ENCODE measurements at places on chromosomes 7 and 10.

DNA sequence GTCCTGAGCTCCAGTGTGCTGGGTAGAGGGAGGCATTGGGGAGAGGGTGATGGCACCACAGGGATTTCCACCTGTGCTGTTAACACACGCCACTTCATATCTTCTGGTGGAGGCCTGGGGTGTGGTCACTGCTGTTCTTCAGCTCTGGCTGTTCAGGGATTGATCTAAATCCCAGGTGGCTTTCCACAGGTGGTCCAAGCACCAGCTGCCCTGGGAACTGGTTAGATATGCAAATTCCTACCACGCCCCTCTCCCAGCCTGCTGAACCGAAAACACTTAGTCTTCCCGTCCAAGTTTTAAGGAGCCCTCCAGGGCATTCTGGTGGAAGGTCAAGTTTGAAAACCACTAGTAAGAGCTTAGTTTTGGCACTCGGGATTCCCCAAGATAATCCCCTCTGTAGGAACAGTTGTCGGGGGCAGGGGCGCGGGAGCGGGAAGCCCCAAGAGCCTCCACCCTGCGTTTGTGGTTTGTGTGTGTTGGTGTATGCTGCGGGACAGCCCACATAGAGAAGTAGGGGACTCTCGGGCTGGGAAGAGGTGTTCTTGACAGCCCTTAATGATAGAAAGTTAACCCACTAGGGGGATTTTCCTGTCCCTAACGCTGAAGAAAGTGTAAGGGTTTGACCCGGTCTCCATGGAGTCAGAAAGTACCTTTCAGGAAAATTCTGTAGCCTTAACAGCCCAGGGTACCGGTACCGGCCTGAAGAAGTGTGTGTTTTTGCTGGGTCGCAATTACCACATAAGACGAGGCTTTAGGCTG is 5.1 kb downstream of the DEPP1 start:
- peak; percentile 34 for DNase-seq

GRCh38 chr7:15686295-15686956 is at the start of gene MEOX2:
Gene MEOX2 (minus strand): TSS chr7:15686683. CDS start chr7:15686402, 281 bp downstream.
- no peak for DNase-seq

- DNase-seq: no peak
Measured at GRCh38 chr10:33781606-33782395, 447.3 kb upstream of the NRP1 start.

- DNase-seq: no peak
Measured at GRCh38 chr10:121058082-121058481, 206.9 kb downstream of the WDR11 start.

- DNase-seq: no peak
Measured at GRCh38 chr7:107966711-107967110, 36.2 kb downstream of the LAMB1 start.

- DNase-seq: no peak
Measured at GRCh38 chr7:115024276-115024675, 102.4 kb downstream of the MDFIC start.

DNA sequence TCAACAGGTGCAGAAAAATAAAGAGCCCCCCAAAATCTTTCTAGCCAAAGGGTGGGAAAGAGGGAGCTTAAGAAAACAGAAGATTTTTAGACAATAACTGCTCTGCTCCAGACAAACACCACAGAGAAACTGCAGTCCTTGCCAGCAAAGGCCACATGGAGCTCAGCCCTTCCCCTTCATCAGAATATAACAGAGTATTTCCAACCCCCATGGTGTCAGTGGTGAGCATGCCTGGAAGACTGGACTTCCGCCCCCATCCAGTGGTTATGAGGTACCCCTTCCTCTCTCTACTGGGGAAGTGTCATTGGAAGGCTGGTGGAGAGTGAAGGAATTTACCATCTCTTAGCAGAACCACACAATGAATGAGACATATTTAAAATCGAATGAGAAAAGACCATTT is 1007.3 kb upstream of the CELF2 start:
- DNase-seq: no peak

- no peak for DNase-seq
Measured at GRCh38 chr10:26457088-26457487, 18.9 kb downstream of the APBB1IP start.

DNA sequence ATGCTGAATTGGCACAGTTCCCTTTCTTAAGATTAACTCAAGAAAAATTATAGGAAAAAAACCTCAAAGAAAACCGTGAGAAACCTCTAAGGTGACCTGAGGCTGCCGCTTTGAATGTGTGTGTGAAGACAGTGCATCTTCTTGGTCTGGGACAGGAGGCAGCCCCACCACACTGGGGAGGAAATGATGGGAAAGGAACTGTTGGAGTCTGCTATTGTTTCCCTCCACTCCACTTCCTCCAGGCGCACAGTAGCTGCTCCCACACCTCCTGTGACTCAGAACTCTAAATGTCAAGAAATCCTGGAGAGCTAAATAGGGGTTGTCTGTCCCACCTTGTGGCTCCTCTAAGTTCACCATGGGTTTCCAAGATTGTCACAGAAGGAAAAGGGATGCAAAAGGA is 179.4 kb downstream of the PDE1C start:
- peak; percentile 65 for DNase-seq

- peak; percentile 12 for DNase-seq
Measured at GRCh38 chr7:93442478-93443224, 131.9 kb downstream of the CALCR start.

- DNase-seq: peak; percentile 95
Measured at GRCh38 chr7:135980665-135981180, 3.6 kb upstream of the MTPN start.

- no peak for DNase-seq
Measured at GRCh38 chr7:85851571-85852193, 664.8 kb upstream of the SEMA3D start.

- DNase-seq: no peak
Measured at GRCh38 chr10:7756360-7756992, 31.3 kb downstream of the KIN start.

GRCh38 chr7:4774658-4775249 is 669 bp upstream of the AP5Z1 start:
- peak; percentile 72 for DNase-seq

DNA sequence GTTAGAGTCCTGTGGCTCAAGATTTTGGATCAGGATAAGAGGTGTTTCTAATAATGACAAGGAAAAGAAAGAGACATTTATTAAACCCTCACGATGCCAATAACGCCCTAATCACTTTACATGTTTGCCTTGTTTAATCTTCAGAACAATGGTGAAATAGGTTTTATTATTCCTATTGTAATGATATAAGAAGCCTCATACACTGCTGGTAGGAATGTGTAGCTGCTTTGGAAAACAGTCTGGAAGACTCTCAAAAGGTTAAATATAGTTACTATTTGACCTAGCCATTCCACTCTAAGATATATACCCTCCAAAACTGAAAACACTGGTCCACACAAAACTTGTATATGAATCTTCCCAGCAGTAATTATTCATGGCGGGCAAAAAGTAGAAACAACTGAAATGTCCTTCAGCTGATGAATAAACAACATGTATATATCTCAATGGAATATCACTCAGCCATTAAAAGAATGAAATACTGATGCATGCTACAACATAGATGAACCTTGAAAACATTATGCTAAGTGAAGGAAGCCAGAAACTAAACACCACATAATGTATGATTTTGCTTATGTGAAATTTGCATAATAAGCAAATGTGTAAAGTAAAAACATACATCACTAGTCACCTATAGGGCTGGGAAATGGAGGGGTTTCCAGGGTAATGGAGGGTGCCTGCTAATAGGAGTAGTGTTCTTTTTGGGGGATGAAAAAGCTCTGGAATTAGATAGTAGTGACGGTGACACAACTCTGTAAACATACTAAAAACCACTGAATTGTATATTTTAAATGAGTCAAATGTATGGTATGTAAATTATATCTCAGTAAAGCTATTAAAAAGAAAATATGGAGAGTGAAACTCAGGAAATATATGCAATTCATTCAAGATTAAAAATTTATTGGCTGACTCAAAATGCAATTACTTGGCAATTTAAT is 76.9 kb upstream of the ANK3 start:
- no peak for DNase-seq

DNA sequence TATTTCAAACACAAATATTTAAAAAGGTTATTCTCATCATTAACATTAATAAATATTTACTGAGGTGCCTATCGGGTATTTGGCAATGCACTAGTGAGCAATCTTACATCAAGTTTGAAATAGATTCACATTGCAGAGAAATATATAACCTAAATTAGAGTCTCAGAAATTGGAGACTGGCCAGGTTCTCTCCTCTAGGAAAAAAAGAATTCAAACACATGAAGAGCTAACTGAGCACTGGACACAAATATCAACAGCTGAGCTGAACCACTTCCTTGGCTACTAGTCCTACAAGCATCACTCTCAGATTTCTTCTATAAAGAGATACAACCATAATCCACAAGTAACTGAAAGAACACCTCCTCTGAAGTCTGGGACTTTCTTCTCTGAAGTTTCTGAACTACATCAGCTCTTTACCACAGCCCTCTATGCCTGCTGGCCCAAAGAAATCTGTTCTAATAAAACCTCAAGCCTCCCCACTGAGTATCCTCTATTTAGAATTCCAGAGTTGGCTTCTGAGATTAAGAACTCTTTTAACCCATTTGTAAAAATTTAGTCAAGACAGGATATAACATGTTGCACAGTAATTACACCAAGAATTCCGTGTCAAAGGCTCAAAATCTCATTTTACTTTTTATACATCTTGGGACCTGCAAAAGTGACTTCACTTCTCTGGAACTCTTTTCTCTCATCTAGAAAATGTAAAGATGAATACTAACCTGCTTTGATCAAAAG is 45.2 kb downstream of the MTERF1 start:
- no peak for DNase-seq

DNA sequence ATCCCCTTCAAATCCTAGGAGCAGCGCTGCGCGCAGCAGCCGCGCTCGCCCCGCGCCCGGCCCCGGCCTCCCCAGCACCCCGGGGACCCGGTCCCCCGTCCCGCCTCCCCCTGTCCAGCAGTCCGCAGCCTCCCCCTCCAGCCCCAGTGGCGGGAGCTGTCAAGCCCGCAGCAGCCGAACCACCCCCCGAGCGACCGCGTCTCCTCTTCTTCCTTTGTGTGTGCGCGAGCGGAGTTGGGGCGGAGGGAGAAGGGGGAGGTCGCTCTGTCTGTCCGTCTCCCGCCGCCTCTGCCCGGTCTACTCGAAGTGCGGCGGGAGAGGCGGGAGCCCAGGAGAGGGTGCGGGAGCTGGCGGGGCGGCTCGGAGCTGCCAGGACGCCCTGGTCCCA is 375 bp upstream of the CHN2 start:
- no peak for DNase-seq

- DNase-seq: no peak
Measured at GRCh38 chr10:112071596-112072133, 111.9 kb downstream of the GPAM start.

DNA sequence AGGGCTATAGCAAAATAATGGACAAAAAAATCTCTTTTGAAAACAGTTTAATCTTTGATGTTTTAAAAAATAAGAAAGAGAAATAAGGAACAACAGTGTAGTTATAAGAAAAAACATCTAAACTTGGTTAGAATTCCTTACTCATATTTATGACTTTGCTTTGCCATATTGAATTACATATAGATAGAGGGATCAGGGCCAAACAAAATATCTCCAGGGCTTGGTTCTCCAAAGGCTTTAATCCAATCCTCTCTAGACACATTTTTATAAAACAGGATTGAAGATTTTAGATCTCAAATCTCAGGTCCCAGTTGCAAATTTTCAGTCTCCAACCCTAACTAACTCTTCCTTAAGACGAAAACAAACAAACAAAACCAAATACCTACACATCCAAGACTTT is 72.6 kb upstream of the RHOBTB1 start:
- no peak for DNase-seq

GRCh38 chr10:100289641-100290040 is 3.2 kb upstream of the BLOC1S2 start:
- DNase-seq: no peak

- DNase-seq: peak; percentile 14
Measured at GRCh38 chr10:112949143-112949823, 764 bp upstream of the TCF7L2 start.

- DNase-seq: no peak
Measured at GRCh38 chr10:71717056-71717455, 2.5 kb downstream of the C10orf105 start.

GRCh38 chr10:31317652-31318381 is 1.2 kb upstream of the ZEB1 start:
- no peak for DNase-seq

DNA sequence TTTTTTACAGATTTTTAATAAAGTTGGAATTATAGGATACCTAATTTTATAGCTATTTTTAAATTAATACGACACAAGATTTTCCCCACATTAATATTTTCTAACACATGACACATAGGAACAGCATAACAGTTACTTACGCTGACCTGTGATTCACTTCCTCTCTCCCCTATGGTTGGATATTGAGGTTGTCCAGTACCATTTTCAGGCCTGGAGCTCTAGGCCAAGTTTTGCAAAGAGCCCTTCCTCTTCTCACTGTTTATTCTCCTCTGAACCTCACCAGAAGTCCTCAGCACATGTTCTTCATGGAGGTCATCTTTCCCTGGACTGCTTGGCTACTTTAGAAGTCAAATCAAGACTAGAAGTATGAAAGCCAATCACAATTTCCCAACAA is 28.2 kb downstream of the LYZL1 start:
- no peak for DNase-seq

GRCh38 chr10:92122941-92123450 is 167.9 kb downstream of the CPEB3 start:
- DNase-seq: no peak

- DNase-seq: no peak
Measured at GRCh38 chr10:102779680-102780526, 36.2 kb downstream of the WBP1L start.

DNA sequence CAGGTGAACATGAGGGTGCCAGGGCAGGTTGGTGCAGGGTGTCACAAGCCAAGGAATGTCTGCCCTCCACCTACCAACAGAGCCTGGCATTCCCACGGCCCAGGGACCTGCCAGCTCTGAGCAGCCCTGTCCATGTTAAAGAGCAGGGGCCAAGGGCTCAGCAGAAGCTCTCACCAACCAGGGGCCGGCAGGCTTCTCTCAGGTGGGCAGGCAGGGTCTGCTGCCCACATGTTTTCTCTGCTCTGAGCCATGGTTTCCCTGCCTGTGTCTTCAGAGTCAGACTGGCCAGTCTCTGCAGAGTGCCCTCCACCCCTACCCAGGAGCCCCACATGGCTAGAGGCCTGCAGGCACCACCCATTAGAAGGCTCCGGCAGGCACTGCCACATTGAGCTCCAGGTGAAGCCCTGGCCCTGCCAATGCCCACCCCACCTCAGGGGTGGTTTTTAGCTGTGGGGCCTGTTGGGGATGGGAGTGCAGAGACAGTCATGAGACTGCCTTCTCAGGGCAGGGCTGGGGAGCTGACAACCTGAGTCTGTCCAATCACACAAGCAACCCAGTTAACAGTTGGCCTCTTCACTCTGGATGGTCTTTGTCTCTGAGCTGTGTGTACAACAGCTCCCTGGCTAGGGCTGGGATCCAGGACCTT is 135.9 kb downstream of the ARHGAP22 start:
- DNase-seq: peak; percentile 0
